ENCODE measurements at places on chromosomes 2 and 18.

- no peak for DNase-seq
Measured at GRCh38 chr2:128380961-128381938, 62.6 kb upstream of the HS6ST1 start.

- no peak for DNase-seq
Measured at GRCh38 chr2:137000811-137001210, 235.5 kb downstream of the THSD7B start.

DNA sequence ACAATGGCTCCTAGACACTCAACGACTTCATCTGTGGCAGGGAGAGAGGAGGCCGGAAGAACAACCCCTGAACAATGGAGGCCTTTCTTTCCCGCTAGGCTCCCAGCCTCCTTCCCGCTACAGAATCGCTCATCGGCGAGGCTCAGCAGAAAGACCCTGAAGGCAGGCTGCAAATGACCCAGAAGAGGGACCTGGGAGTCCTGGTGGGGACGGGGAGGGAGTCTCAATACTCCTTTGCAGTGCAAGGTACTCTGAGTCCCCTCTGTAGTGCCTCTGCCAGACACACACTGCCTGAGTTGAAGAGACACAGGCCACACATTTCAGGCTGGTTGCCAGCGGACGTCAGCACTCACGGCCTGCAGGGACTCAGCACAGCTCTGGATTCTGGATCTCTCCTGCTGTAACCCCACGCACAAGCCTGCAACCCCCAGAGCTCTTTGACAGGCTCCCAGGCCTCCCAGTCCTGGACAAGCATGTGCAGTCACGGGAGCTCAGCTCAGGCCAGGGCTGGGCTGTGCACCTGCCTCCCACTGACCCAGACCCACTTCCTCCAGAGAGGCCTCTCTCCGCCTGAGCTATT is 6.1 kb downstream of the GPR17 start:
- no peak for DNase-seq

DNA sequence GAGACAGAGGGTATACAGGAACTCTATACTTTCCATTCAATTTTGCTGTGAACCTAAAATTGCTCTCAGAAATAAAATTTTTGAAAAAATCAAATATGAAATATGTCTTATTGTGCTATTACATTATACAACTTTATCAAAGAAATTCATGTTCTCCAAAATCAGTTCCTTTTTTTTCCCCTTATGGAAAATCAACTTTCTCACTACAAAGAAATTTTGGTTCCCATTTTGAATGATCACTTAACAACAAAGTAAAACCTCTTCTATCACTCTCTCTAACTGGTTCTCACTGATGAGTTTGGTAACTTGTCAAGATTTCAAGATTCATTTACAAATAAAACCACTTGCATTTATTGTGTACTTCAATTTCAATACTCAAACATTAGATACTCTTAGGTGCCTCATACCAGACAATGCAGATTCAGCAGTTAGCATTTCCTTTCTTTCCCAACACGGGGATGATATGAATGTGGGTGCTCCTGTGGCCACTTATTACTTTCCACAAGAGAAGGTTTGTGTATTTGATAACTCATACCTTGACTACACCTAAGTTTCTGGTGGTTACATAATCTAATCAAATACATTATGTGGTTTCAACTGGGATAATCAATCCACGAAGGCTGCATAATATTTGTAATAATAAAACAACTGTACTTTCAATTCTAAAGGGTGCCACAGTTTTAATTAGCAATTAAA is 6.4 kb downstream of the PSME4 start:
- no peak for DNase-seq
